ENCODE measurements at places on chromosomes 13 and 19. TPM values are rescaled to one million over a fixed set of nuclear protein-coding genes. Genes with fewer than 3 reads are reported as not detected.

The PLPPR2 gene
- 8.0 TPM for total RNA-seq

The PROZ gene
- total RNA-seq = not detected

GRCh38 chr19:5904352-5905113 is at the start of gene VMAC:
TSS of gene VMAC (plus strand) at chr19:5904872. CDS start at chr19:5904891, 19 bp downstream.
- peak; percentile 100 for DNase-seq

The ERICH6B gene
- total RNA-seq = not detected

- DNase-seq = no peak
These were observed 1.5 kb downstream of the MEGF8 start for GRCh38 chr19:42326969-42327368.

The MAP2K2 gene
- 154 TPM for total RNA-seq

DNA sequence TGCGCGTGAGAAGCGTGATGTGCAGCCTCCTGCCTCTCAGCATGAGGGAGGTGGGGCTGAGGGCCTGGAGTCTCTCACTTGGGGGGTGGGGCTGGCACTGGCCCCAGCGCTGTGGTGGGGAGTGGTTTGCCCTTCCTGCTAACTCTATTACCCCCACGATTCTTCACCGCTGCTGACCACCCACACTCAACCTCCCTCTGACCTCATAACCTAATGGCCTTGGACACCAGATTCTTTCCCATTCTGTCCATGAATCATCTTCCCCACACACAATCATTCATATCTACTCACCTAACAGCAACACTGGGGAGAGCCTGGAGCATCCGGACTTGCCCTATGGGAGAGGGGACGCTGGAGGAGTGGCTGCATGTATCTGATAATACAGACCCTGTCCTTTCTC is 8.7 kb downstream of the CD177 start:
- DNase-seq = no peak

Data from NCI-H460 (cell line).